ENCODE measurements at places on chromosomes 1 and 21.
A peak's percentile ranks its signal among the peaks of the same experiment; 100 is the strongest.

DNA sequence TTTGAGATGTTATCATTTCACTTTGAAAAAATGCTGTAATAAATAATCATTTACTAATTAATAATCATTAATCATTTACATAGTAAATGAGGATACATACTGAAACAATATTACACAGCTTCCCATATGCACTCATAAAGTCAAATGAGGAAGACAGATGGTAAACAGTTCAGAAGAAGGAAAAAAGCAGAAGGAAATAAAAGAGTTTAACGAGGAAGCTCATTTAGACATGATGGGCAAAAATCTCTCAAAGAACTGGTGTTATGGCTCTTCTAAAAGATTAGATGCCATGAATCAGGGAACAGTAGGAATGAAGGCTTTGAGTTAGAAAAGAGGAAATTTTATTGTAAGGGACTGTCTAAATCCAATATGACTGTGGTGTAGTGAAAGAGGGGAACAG, 347.6 kb downstream of the PTPRC start:
- no peak for DNase-seq

DNA sequence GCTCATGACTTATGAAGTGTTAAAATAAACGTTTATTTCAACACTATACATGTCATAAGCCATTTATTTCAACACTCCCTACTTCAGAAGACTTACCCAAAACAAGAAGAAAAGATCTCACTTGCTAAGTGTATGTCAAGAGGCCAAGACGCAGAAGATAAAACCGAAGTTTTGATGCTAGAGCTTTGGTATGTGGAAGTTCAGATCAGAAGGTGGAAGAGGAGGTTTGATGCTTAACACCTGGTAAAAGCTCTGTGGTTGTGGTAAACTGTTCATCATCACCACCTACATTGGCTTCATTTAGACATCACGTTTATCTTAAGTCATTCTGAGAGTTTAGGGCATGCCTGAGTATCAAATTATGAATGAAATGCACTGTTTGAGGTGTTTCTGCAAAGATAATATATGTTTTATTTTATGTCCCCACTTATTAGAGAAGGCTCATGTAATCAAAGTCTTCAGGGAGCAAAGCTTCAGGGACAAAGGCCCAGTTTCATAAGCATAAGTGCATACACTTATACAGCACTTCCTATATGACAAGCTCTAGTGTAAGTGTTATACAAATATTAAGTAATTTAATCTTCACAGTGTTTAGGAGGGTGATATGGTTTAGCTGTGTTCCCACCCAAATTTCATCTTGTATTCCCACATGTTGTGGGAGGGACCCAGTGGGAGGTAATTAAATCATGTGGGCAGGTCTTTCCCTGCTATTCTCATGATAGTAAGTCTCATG, 533.3 kb downstream of the PTBP2 start:
- no peak for DNase-seq

GRCh38 chr1:215497528-215497927, 69.6 kb upstream of the KCTD3 start:
- no peak for DNase-seq

DNA sequence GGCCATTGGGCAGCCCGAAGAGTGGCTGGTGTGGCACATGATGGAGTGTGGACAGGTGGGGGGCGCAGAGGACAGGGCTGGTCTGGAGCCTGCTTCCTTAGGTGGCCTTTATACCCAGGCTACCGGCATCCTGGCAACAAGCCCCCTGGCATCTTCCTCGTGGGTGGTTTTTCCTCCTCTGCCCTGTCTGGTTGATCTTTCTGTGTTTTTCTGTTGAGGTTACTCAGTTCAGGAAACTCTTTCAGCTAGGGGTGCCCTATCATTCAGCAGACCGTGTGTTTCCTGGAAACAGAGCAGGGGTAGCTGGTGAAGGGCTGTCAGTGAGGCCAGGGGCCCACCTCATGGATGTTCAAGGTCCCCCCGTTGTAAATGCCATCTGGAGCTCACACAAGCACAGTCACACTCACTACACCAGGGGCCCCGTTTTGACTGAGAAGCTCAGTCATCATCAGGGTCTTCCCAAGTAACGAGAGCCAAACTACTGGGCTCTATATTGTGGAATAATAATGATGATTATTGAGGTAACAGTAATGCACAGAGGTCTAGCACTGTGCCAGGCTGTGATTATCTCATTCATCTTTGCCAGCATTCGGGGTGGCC, at the start of gene KRTAP12-4:
Gene KRTAP12-4 (minus strand): TSS at position 84 of the 600 bp plus-strand sequence. CDS start 45 bp downstream, at position 39.
- DNase-seq, result no peak

- DNase-seq, result no peak
Measured at GRCh38 chr1:67847466-67847865, 14.2 kb upstream of the GNG12 start.

DNA sequence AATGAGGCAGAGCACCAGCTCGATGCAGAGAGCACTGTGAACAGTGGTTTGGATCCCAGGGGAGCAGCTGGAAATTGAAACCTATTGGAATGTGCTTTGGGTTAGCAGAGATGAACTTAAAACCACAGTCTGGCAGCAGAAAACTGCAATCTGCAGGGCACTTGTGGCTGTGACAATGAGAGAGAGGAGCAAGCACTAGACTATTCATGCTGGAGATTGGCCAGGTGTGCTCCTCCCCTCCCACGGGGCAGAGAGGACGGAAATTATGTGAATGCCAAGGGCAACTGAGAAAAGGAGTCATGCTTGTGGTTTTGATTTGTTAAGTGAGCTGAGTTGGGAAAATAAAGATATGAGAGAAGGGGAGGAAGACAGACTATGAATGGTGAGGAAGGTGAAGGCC, 38.1 kb downstream of the HSD3B2 start:
- no peak for DNase-seq

GRCh38 chr21:28336314-28336713, 656.4 kb downstream of the LTN1 start:
- DNase-seq, result peak; percentile 39

GRCh38 chr1:99018313-99018712, 13.7 kb upstream of the PLPPR5 start:
- no peak for DNase-seq

DNA sequence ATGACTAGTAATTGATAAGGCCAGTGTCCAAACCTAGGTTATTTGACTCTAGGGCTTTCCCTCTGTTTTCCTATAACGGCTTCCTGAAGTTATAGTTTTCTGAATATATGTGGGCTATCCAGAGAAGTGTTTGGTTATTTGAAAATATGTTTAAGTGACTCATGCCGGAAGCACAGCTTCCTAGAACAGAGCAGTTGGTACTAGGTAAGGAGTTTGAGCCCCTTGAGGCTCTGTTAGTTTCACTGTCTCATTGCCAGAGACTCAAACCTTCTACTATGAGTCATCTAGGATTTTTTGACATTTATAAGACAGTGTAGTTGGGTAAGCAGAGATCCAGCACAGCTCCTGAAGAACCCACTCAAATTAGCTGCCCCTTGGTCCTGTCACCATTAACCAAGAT, 27.1 kb upstream of the LEPR start:
- no peak for DNase-seq

DNA sequence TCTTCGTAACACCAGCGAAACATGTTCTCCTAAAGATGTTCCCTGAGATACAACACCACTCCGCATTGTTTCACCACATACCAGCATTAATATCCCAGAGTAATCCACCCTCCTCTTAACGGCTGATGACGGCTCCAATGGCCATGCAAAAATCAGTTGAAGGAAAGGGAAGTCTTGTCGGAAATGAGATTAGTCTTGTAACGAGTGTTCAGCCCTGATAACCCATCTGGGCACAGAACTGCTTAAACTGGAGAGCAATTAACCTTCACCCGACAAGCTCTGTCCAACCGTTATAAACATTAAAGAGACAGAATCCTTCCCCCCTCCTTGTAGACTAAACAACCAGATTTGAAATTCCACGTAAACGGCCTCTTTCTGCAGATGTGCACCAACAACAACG, 21.9 kb downstream of the ERG start:
- no peak for DNase-seq

- peak; percentile 48 for DNase-seq
Measured at GRCh38 chr1:221419513-221420095, 322.3 kb downstream of the DUSP10 start.

DNA sequence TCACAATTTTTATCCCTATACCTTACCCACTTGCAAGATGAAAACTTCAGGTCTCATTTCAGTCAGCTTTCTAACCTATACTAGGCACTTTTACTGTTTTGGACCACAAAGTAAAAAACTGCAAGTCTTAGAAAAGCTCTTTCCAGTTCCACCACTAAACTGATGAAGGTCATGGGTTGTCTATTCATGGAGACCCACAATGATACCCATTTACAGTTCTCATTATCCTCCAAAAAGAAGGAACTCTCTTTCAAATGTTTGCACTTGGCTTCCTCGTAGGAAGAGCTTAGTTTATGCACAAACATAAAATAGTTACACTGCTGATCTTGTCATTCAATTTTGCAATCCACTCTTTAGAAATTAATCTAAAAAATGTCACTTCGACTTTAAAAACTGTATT, 9.3 kb downstream of the ZNF281 start:
- DNase-seq, result no peak

DNA sequence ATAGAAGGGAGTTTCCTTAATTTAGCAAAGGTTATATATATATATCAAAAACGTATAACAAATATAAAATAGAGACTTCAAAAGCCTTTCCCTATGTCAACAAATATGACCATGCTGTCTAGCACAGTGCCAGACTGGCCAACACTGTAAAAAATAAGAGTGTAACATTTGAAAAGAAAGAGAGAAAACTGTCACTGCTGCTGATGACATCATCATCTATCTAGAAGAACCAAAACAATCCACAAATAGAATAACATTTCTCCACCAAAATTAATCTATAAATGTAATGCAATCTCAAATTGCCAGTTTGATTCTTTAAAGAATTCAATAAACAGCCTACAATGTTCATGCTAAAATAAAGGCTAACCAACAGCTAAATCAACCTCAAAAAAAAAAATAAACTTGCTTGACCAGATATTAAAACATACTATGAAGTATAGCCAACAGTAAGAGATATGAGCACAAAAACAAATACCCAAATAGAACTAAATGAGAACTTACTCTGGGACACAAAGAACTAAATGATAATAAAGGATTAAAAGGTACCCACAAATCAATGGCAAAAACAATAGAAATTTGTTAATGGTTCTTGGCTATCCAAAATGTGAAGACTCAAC, 50.2 kb downstream of the ENAH start:
- DNase-seq, result peak; percentile 27

DNA sequence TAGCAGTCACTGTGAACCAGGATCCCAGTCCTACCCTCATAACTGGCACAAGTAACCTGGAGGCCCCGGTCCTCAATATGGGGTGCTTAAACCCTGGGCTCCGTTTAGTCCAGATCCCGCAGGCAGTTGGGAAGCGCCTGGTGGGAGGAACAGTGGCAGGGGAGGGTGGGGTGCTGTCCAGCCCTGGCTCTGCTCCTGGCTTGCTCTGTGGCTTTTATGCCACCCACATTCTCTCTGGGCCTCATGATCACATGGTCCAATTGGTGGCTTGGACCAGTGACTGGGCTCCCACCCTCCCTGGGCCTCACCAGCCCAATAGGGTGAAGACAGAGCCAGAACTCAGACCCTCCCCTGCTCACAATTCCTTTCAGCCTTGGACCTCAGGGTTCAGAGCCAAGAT, 2.9 kb downstream of the CD164L2 start:
- DNase-seq, result no peak

- no peak for DNase-seq
Measured at GRCh38 chr21:35026617-35027562, 22.2 kb downstream of the RUNX1 start.

GRCh38 chr1:12177156-12177998, 10.6 kb downstream of the TNFRSF1B start:
- DNase-seq, result no peak

DNA sequence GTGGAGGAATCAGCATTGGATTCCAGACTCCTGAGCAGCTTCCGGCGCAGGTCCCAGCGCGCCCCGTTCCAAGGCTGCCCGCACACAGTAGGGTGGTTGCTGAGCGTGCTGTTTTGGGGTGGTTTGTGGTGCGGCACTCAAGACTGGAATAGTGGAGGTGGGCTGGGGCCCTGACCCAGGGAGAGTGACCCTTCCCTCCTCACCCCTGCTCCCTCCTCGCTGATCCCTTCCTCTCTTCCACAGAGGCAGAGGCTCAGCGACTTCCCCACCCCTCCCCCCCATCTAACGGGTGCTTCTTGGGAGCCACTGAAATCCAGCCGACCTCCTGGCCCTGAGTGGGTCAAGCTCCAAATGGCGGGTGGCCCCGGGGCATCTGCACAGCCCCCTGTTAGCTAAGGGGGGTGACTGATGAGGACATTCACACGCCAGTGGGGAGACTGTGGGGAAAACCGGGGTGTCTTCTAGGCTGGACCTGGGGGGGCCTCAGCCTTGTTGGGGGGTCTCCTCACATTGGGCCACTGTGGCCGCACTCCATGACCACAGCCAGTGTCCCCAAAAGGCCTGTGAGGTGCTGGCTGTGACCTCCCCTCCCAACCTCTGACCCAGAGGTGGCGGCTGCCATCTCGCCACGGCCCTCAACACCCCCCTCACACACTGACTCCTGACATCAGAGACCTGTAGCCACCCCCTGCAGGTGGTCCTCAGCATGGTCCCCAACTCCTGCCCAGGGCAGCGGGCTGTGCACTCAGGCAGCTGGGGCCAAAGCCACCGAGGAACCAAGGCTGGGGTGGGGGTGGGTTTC, 3.9 kb upstream of the HES4 start:
- DNase-seq, result no peak

- no peak for DNase-seq
Measured at GRCh38 chr1:181784039-181784683, 277.4 kb downstream of the ZNF648 start.

- no peak for DNase-seq
Measured at GRCh38 chr1:56333461-56333860, 245.9 kb downstream of the PLPP3 start.

- DNase-seq, result no peak
Measured at GRCh38 chr21:35408401-35408800, 359.3 kb upstream of the RUNX1 start.

- DNase-seq, result no peak
Measured at GRCh38 chr1:209720326-209720725, 15.7 kb downstream of the HSD11B1 start.

GRCh38 chr1:231106347-231106746, 55.5 kb upstream of the TRIM67 start:
- DNase-seq, result no peak

DNA sequence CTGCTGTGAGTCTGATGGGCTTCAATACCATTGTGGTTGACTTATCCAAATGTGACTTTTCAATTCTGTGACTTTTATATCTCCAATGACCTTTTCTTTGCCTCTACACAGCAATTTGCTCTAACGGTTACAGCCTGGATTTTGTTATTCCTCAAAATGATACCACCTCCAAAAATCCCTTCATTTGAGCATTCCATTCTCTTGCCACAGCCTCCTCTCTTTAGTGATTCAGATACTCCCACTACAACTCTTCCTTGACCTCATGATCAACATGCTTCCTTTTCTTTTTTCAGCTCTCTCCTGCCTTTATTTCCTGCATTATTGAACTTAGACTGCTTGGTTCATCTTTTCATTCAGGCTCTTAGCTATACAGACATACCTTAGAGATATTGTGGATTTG, 16.6 kb upstream of the IL19 start:
- no peak for DNase-seq

DNA sequence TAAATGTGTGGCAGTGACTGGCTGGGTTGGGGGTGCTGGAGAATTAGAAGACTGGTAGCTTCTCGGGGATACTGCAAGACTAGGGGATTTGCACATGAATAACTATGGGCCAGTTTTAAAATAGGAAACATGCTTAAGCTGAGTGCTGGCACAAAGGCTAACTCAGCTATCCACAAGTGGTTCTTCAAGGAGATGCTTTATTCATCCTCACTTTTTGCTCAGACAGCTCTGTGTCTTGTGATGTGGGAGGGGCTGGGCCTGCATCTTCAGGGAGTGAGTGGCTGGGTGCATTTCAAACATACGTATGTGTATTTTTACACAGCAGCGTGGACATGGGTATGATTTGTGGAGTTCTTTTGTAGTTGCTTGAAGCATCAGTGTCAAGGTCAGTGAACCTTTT, 2.3 kb downstream of the COQ8A start:
- DNase-seq, result no peak
